ENCODE measurements at places on chromosomes 2 and 18.

GRCh38 chr2:42742740-42743658 is 20.9 kb downstream of the OXER1 start:
- no peak for DNase-seq
- no peak overlapping the region for H3K27ac ChIP-seq
- H3K4me3 ChIP-seq: no peak overlapping the region
- no peaks in the 10 kb centered on the region for H3K4me1 ChIP-seq

DNA sequence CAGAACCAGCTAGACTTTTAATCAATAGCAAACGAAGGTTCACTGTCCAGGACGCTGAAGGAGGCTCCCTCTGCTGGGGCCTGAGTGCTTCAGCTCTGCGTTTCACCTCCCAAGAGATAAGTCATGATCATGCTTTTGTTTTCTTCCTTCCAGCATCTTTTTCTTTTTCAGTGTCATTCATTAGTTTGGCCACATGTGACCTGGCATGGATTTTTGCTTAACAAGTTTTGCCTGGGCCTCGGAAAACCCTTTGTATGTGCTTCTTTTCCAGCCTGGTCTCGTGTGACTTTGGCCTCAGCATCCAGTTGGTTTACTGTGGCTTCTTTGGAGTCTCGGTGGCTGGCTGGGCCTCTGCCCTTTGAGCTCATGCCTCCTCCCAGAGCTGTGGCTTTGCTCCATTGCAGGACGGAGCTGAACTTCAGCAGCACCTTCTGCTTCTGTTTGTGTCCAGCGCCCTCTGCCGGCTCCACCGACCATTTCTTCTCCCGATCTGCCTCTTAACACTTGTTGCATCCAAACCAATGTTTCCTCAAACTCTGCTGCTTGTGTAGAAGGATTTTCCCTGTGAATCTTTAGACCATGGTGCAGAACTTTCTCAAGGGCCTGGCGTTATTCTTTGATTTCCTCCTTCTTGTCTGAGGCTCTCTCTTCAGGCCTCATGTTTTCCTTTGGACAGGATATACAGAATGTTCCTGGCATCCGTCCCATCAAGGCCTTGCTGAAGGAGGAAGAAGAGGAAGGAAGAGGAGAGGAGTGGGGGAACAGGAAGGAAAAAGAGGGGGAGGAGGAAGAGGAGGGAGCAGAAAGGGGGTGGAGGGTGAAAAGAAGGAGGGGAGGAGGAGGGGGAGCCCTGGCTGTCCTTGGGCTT is 23.6 kb upstream of the HES6 start:
- no peaks in the 10 kb centered on the region for H3K27me3 ChIP-seq
- no peak overlapping the region for H3K27ac ChIP-seq
- H3K36me3 ChIP-seq: no peaks in the 10 kb centered on the region

DNA sequence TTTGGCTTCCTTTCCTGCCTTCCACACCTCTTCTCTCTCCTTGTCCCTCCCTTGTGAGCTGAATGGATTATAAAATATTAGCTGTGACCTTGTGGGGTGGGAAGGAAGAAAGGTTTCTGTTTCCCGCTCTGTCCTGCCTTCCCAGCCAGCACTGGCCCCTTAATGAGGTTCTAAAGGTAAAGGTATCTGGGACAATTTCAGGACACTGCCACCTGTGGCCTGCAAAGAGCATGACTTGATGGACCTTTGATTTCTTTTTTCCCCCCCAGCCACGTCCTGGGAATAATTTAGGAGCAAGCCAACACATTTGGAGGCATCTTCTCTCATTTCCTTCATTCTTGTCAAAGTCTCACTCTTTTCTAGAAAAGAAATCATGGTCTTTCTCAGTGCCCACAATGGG is 246.7 kb upstream of the EPAS1 start:
- H3K4me1 ChIP-seq: no peaks in the 10 kb centered on the region
- no peak for DNase-seq
- H3K27me3 ChIP-seq: no peaks in the 10 kb centered on the region
- H3K4me3 ChIP-seq: no peak overlapping the region
- H3K27ac ChIP-seq: no peak overlapping the region

- H3K4me3 ChIP-seq: no peak overlapping the region
- H3K27ac ChIP-seq: no peak overlapping the region
- H3K27me3 ChIP-seq: no peaks in the 10 kb centered on the region
- peaks cover 13% of the 10 kb centered on the region for H3K4me1 ChIP-seq
These were observed 38.0 kb downstream of the ADNP2 start for GRCh38 chr18:80147037-80147417.

DNA sequence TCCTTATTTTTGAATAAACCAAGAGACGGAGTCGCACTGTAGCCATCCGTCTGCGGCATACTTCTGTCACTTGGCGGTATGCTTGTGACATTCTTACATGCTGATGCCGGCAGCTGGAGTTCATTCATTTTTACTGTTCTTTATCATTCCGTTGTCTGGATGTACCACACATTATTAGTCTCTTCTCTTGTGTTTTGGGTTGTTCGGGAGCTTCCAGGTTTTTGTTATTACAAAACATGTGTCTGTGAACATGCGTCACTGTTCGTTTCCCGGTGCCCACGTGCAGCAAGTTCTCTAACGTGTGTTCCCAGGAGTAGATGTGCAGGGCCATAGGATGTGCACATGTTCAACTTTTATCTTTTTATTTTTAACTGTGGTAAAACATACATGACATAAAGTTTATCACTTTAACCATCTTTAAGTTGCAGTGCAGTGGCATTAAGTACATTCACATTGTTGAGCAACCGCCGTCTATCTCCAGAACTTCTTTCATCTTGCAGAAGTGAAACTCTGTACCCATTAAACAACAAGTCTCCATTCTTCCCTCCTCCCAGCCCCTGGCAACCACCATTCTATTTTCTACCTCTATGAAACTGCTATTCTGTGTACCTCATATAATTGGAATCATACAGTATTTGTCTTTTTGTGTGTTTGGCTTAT is 40.1 kb downstream of the MTCL1 start:
- no peak overlapping the region for H3K27ac ChIP-seq
- H3K36me3 ChIP-seq: peaks cover 14% of the 10 kb centered on the region
- no peak for DNase-seq
- H3K4me1 ChIP-seq: peaks cover 3% of the 10 kb centered on the region

Data from keratinocyte (primary cell).